ENCODE measurements at places on chromosomes 16 and 17.

DNA sequence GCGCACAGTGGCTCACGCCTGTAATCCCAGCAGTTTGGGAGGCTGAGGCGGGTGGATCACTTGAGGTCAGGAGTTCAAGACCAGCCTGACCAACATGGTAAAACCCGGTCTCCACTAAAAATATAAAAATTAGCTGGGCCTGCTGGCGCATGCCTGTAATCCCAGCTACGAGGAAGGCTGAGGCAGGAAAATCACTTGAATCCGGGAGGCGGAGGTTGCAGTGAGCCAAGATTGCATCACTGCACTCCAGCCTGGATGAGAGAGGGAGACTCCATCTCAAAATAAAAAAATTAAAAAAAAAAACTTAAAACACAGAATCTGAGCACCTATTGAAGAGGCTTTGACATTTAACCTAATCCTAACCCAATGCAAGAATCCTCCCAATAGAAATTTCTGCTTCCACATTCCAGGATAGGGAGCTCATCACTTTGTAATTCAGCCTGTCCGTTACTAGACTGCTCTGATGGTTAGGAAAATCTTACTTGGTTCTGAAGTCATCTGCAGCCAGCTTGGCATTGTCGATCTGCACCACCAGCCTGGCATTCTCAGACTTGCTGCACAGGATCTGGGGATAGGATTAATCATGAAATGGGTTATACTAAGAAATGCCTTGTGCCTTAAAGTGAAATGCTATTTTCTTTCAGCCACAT lies 2.1 kb downstream of the KRT33B start:
- DNase-seq, result no peak

DNA sequence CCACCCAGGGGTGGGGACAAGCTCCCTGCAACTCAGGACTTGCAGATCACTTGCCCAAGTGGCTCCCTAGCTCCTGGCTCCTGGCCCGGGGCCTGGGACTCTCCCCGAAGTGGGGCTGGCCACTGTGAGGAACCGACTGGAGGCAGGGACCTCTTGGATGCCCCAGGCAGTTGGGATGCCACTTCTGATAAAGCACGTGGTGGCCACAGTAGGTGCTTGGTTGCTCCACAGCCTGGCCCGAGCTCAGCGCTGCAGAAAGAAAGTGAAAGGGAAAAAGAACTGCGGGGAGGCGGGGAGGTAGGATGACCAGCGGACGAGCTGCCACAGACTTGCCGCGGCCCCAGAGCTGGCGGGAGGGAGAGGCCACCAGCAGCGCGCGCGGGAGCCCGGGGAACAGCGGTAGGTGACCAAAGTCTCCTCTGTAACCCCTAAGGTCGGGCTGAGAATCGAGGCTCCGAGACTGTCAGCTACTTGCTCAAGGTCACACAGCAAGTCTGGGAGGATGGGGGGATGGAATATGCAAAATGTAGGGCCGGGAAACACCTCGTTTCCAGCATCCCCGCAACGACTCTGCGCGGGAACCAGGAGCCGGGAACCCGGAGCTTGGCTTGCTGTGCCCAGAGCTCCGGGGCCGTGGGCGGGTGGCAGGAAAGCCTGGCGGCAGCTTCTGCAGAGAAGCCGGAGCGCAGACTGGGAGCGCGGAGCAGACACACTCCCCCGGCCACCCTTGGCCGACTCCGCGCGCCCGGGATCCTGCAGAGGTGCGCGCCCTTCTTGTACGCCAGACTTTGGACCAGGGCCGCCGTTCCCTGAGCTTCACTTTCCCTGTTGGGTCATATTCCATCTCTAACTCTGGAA lies 1.9 kb downstream of the CIITA start:
- DNase-seq, result no peak

- no peak for DNase-seq
Measured at GRCh38 chr17:73902416-73903181, 258.4 kb upstream of the SDK2 start.

DNA sequence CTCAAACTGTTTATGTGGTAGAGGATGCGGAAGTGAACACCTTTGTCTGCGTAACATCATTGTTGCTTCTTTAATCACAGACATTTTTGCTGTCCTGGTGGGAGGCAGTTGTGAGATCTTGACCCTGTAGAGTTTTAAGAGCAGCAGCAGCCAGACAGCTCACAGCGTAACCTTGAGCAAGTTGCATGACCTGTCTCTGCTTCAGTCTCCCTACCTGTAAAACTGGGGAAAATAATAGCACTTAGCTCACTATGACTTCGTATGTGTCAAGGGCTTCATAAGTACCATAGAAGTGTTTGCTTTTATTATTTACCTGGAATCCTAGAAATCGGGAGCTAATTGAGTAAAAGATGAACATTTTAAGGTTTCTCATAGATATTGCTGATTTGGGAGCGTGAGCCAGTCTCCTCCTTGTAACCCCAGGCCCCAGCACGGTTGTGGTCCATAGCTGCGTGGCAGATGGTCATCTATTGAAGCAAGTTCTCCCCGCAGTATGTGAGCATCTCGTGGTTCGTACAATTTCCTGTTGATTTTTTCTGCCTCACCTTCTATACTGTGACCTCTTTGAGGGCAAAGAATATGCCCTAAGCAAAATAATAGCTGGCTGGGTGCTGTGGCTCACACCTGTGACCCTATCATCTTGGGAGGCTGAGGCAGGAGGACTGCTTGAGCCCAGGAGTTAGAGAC lies 34.4 kb downstream of the GPRC5B start:
- no peak for DNase-seq

DNA sequence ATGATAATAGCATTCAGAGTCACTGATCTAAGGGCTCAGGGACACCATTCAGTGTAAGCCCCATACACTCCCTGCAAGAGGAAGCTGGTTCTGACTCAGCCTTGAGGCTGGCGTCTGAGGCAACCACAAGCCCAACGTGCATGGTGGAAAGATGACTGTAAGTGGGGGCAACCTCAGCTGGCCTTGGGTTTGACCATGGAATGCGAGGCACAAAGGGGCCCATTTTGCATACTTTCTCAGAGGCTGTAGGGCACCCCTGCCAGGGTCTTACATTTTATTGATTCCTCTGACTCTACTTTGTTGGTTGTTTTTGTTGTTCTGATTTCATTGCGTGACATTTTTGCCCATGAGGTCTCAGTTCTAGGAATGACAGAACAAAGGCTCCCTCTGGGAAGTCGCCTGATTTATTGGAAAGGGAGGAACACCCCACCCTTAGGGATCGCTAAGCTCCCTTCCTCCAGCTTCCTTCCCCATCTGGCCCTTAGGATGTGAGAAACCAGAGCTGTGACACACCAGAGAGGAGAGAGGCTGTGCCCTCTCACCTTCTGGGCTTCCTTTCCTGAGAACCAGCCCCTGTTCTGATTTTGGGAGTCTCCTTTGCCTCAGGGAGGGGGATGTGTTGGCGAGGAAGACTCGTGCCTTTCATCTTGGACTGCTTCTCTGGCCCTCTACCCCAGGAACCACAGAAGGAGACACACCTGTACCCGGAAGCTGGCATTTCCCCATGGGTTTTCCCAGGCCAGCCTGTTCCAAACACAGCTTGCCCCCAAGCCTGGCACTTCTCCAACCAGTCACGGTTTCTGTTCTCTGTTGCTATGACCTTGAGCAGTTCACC lies 5.6 kb upstream of the CIITA start:
- DNase-seq, result peak; percentile 25

DNA sequence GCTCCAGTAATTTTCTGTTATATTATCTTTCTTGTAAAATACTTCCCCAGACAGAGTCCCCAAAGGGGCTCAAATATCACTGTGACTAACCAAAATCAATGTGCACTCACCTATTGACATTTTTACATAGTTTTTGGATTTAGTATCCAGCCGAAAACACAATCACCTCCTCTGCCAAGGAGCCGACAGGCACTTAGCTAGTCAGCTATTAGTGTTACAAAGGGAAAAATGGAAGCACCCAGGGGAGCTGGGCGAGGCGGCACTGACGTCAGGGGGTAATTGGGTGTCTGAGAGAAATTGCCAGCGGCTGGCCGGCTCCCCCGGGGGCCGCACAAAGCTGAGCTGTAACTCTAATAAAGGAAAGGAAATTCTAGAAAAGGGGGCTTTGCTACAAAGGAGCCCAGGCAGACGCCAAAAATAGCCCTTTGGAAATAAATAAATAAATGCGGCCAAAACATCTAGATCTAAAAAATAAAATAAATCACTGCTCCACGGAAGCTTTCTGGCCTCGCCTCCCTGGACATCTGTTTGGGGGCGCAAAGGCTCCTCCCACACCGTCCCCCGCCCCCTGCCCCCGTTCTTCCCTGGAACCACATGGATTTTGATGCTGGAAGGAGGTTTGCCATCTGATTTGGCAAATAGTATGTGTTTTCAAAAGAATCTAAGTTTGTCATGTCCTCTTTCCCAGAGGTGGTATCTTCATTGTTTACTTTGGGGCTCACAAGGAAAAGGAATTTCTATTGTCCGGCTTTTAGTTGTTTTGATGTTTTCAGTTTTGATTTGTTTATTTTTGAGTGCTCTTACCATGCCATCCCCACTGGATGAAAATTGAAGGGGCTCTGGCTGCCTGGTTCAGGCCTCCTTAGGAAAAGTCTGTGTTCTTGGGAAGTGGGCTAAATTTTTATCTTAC lies 156.7 kb downstream of the ZNF423 start:
- no peak for DNase-seq

GRCh38 chr16:62445909-62446308 lies 409.7 kb upstream of the CDH8 start:
- no peak for DNase-seq

DNA sequence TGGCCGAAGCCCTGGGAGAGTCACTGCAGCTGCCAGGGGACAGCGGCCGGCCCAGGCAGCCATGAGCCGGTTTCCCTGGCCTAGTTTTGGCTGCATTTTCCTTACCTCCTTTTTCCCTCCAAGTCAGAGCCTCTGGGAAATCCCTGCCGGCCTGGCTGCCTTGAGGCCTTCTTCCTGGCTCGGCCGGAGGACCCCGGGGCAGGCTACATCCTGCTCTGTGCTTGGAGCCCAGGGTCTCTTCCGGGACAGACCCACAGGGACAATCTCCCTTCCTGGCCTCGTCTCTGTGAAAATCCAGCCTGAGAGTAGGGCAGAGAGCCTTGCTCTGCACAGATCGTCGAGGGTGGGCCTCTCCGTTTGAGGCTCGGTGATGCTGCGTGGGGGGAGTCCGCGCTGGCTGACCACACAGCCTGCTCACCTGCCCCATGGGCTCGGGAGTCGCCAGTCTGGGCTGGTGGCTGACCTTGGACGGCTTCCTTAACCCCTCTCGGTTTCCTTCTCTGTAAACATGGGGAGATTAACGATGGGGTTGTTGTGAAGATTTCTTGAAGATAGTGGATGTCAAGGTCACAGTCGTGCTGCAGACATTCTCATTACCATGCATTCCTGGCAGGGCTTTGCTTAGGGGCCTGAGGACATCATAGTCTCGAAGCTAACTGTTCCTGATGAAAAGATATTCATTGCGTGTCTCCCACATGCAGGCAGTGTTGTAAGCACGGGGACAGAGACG lies 34.8 kb upstream of the CIBAR2 start:
- DNase-seq, result no peak

DNA sequence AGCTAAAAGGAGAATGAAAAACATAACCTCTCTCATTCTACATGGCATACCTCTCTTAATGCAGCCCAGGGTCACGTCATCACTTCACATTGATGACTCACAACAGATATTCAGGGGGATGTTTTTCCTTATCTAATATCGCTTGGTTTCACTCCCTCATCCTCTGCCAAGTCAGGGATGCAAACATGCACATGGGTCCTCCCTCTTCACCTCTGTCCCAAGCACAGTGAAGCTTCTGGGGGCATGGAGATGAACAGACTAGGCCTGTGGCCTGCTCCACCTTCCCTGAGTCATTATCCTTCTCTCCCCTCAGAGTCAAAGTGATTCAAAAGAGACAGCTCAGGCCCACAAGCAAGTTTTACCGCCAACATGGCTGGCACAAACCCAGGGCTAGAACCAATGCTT lies 2.3 kb upstream of the MT2A start:
- no peak for DNase-seq

DNA sequence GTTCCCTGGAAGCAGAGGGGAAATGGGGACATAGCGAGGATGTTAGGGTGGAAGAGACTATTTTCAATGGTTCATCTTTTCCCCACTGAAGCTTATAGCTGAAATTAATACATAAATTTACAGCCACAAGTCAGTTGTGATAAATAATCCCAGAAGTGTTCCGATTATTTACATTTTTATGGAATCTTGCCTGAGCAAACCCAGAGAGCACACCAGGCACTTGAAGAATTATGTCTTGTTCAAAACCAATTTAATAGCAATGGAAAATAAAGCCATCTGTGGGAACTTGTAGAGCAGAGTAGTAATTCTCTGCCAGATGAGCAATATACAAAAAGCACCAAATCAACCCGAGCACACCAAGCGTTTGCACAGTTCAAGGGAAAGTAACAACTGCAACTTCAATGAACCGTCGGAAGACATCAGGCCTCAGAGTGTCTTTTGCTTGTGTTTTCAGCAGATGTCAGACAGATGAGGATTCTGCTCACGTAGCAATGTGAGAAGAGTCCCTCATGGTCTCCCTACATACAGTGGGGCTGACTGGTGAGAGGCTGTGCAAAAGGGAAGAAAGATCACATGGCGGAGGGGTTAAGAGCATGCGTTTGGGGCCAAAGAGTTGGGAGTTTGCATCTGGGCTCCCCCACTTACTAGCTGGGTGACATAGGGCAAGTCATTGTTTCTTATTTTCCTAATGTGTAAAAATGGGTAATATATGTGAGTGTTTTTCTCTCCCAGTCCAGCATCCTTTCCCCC lies 148.7 kb upstream of the HS3ST2 start:
- DNase-seq, result no peak

- DNase-seq, result no peak
Measured at GRCh38 chr17:1590029-1590746, 27.6 kb upstream of the PITPNA start.

DNA sequence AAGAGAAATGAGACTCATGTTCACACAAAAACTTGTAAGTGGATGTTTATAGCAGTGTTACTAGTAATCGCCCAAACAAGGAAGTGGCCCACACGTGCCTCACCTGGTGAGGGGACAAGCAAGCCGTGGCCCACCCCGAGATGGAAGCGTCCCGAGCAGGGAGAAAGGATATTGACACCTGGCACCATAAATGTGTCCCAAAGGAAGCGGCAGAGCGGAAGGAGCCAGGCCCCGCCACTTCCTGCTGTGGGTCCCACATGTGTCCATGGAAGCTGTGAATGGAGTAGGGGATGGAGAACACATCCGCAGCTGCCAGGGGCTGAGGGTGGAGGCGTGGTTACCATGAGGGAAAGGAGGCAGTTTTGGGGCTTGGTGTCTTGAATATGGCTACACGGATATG lies 18.9 kb downstream of the KCNJ18 start:
- DNase-seq, result no peak

DNA sequence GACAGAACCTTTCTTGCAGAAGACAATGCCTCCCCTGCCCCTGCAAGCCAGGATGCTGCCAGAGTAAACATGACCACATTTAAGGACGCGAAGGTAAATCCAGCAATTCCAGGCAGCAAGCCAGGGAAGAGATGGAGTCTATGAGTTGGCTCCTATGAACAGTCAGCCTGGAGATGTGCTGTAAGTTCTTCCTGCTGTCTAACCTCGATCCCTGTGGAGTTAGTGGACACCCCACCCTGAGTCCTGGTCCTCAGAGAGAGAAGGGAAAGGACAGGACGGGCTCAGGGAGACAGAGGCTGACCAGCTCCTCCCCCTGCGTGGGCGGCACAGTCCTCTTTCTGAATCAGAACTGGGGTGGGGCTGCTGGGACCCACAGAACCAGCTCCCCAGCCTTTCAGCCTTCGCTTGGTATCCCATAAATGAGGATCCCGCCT lies 24.9 kb downstream of the CDC42EP4 start:
- DNase-seq, result no peak
